Ascending aorta (tissue), 2 donors: ENCODE measurements at places on chromosomes 6 and 20.

DNA sequence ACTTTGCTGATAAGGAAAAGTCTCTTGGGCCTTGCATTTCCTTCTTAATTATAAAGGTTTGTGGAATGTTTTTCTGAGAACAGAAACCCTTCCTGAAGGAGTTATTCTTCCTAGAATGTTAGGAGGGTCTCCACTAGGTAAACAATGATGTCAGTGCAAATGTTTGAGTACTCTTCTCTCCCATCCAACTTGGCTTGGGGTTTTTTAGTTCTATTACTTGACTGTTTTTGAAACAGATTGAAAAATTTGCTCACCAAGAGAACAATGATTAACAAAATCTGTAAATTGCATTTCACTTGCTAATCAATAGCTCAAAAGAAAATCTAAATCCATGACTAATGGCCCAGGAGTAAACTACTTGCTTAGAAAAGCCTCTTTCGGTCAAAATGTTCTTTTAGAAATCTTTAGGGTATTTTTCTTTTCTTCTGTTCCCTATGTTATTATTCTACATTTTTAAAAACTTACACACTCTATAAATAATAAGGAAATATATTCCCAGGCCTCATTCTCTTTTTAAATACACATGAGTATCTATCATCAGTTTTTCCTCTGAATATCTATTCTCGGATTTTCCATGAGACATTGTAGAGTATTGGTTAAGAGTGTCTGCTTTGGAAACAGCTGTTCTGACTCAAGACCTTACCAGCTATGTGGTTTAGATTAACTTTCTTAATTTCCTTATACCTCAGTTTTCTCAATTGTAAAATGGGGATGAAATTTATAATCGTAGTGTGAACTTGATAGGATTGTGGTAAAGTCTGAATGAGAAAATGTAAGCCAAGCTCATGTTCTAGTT is 234.2 kb upstream of the CITED2 start:
- no peaks in the 10 kb centered on the region for H3K27me3 ChIP-seq
- no peak overlapping the region for H3K4me3 ChIP-seq
- no peak for DNase-seq
- peaks cover 4% of the 10 kb centered on the region for H3K4me1 ChIP-seq
- H3K27ac ChIP-seq: no peak overlapping the region
- H3K36me3 ChIP-seq: no peaks in the 10 kb centered on the region

- H3K36me3 ChIP-seq: no peaks in the 10 kb centered on the region
- no peaks in the 10 kb centered on the region for H3K27me3 ChIP-seq
- H3K4me3 ChIP-seq: no peak overlapping the region
- no peak overlapping the region for H3K27ac ChIP-seq
- no peak for DNase-seq
- no peaks in the 10 kb centered on the region for H3K4me1 ChIP-seq
Observed at GRCh38 chr6:12592634-12593033, 123.9 kb upstream of the PHACTR1 start.

- no peak for DNase-seq
- no peak overlapping the region for H3K4me3 ChIP-seq
- H3K27ac ChIP-seq: no peak overlapping the region
Observed at GRCh38 chr6:15734118-15734897, 71.5 kb upstream of the DTNBP1 start.

GRCh38 chr20:41342474-41343464 is 2.1 kb downstream of the LPIN3 start:
- peaks cover 24% of the 10 kb centered on the region for H3K36me3 ChIP-seq
- peaks cover 4% of the 10 kb centered on the region for H3K4me1 ChIP-seq
- DNase-seq: no peak
- no peaks in the 10 kb centered on the region for H3K27me3 ChIP-seq
- H3K4me3 ChIP-seq: no peak overlapping the region
- H3K27ac ChIP-seq: no peak overlapping the region

GRCh38 chr20:13262671-13263360 is 41.7 kb downstream of the ISM1 start:
- no peak for DNase-seq
- no peaks in the 10 kb centered on the region for H3K36me3 ChIP-seq
- H3K27ac ChIP-seq: no peak overlapping the region
- H3K4me1 ChIP-seq: no peaks in the 10 kb centered on the region

DNA sequence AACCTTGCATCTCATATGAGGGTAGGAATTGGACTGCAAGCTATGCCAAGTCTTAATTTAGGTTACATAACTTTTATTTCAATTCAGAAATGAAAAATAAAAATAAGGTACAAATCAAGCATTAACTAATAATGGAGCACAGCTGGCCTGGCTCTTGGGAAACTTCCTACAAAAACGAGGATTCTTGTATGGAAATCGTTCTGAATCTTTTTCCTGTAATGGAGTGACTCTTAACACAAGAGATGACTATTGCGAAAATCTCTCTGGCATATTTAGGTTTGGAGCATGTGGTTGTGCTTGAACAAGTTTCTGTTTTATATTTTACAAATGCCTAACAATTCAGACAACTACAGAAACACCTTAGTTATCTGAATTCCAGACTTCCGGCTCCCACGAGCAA is 34.0 kb upstream of the PI16 start:
- no peak for DNase-seq
- H3K4me1 ChIP-seq: peaks cover 6% of the 10 kb centered on the region
- H3K36me3 ChIP-seq: peaks cover 52% of the 10 kb centered on the region
- no peak overlapping the region for H3K4me3 ChIP-seq

GRCh38 chr6:151044465-151045441 is 179.3 kb downstream of the MTHFD1L start:
- peak overlapping the region; percentile 24 for H3K4me3 ChIP-seq
- peaks cover 3% of the 10 kb centered on the region for H3K4me1 ChIP-seq
- H3K27me3 ChIP-seq: no peaks in the 10 kb centered on the region
- DNase-seq: peak; percentile 86

DNA sequence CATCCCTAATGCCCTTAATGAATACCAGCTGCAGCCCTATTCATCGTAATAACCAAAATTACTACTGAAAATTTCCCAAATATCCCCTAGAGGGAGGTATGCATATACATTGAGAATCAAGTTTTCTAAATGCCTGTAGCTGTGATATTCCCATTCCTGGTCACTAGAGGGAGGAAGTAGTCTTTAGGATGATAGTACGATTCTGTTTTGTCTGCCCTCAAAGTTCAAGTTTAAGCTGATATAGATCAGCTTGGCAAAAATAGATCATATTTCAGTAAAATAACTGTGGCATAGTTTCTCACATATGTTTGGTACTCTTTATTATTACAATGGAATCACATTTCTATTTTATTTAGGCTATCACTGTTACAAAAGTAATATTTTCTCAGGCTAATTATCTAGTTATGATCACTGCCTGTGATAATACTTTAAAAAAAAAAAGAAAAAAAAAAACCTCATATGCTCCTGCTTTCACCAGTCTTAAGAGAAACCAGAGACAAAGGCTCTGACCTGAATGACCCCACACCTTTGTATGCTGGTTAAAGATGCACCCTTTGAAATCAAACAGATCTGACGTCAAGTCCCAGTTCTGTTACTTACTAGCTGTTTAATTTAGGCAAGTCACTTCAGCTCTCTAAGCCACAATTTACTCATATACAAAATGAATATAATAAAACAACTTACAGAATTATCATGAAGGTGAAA is 11.0 kb downstream of the TSPYL1 start:
- no peak overlapping the region for H3K27ac ChIP-seq
- peaks cover 3% of the 10 kb centered on the region for H3K36me3 ChIP-seq
- no peak overlapping the region for H3K4me3 ChIP-seq
- DNase-seq: no peak

GRCh38 chr6:152112491-152113261 is 305.2 kb downstream of the ESR1 start:
- DNase-seq: peak; percentile 76
- H3K36me3 ChIP-seq: no peaks in the 10 kb centered on the region
- H3K4me1 ChIP-seq: peaks cover 20% of the 10 kb centered on the region
- H3K4me3 ChIP-seq: no peak overlapping the region
- no peaks in the 10 kb centered on the region for H3K27me3 ChIP-seq

GRCh38 chr20:33408716-33409654 is 7.7 kb upstream of the CDK5RAP1 start:
- peaks cover 61% of the 10 kb centered on the region for H3K36me3 ChIP-seq
- no peaks in the 10 kb centered on the region for H3K4me1 ChIP-seq
- H3K27me3 ChIP-seq: no peaks in the 10 kb centered on the region
- H3K4me3 ChIP-seq: no peak overlapping the region

DNA sequence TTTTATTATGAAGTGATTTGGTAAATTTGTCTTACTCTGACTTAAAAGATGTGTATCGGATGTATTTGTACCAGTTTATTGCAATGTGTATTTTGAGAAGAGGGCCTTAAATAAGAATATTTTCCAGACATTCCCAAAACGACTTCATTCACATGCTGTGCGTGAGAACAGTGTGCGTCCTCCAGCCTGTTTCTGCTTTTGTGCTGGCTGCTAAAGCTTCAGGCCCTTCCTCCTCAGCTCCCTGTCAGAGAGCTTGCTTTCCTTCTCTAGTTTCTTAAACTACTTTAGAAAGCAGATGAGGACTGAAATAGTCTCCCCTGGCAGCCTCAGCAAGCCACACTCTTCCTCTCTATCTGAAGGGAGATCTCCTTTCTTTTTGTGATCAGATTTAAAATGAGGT is 157.8 kb downstream of the SAMD5 start:
- no peak overlapping the region for H3K4me3 ChIP-seq
- H3K4me1 ChIP-seq: no peaks in the 10 kb centered on the region
- no peaks in the 10 kb centered on the region for H3K27me3 ChIP-seq
- no peak for DNase-seq
- no peaks in the 10 kb centered on the region for H3K36me3 ChIP-seq
- no peak overlapping the region for H3K27ac ChIP-seq

GRCh38 chr20:61031101-61031830 is 220.8 kb upstream of the CDH4 start:
- H3K4me1 ChIP-seq: no peaks in the 10 kb centered on the region
- no peak for DNase-seq
- H3K27me3 ChIP-seq: no peaks in the 10 kb centered on the region
- H3K27ac ChIP-seq: no peak overlapping the region
- H3K36me3 ChIP-seq: no peaks in the 10 kb centered on the region
- no peak overlapping the region for H3K4me3 ChIP-seq

DNA sequence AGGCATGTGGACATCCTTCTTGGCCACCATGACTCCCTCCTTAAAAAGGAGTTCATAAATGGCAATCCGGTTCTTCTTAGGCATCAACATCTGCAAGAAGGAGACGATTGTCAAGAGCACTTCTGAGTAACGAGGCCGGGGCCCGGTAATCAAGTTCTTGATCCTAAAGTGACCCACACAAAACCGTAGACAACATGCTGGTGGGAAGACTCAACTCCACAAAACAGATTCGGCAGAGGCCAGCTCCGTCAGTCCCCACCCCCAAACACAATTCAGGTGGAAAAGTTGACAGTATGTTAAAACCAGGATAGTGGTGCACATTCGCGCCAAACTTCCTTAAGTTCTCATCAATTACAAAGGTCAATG is 754 bp downstream of the RPS10 start:
- H3K27ac ChIP-seq: peak overlapping the region; percentile 83
- peaks cover 37% of the 10 kb centered on the region for H3K36me3 ChIP-seq
- H3K4me3 ChIP-seq: peak overlapping the region; percentile 88
- H3K27me3 ChIP-seq: no peaks in the 10 kb centered on the region
- DNase-seq: no peak

GRCh38 chr6:117547688-117548621 is 54.4 kb downstream of the GOPC start:
- peak; percentile 39 for DNase-seq
- peaks cover 2% of the 10 kb centered on the region for H3K4me1 ChIP-seq
- peak overlapping the region; percentile 85 for H3K27ac ChIP-seq
- peak overlapping the region; percentile 66 for H3K4me3 ChIP-seq

GRCh38 chr6:16064671-16065072 is 64.2 kb upstream of the MYLIP start:
- no peaks in the 10 kb centered on the region for H3K4me1 ChIP-seq
- no peak overlapping the region for H3K4me3 ChIP-seq
- no peak overlapping the region for H3K27ac ChIP-seq
- DNase-seq: no peak
